ENCODE measurements at places on chromosomes 1 and 21.
A peak's percentile ranks its signal among the peaks of the same experiment; 100 is the strongest.

DNA sequence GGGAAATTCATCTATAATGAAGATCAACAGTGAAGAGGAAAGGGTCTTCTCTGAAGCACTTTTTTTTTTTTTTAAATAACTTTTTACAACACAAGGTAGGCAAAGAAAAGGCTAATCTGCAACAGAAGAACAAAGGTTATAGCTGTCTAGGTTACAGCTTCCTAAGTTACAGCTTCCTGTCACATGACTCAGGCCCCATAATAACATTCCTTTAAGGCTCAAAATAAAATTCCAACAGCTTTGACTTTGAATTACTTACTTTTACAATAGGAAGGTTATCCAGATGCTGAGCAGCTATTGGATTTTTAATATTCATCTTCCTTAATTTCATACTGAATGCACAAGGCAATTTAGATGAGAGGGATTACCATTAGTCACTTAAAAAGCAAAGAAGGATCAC, 40.4 kb upstream of the TMEM61 start:
- no peak for DNase-seq

- DNase-seq: no peak
Measured at GRCh38 chr1:21233490-21233889, 56.8 kb downstream of the ECE1 start.

- DNase-seq: no peak
Measured at GRCh38 chr1:58890113-58890512, 106.3 kb upstream of the JUN start.

GRCh38 chr1:118145721-118146120, 39.3 kb downstream of the SPAG17 start:
- DNase-seq: no peak

GRCh38 chr1:245698860-245699259, 544.1 kb downstream of the KIF26B start:
- no peak for DNase-seq

DNA sequence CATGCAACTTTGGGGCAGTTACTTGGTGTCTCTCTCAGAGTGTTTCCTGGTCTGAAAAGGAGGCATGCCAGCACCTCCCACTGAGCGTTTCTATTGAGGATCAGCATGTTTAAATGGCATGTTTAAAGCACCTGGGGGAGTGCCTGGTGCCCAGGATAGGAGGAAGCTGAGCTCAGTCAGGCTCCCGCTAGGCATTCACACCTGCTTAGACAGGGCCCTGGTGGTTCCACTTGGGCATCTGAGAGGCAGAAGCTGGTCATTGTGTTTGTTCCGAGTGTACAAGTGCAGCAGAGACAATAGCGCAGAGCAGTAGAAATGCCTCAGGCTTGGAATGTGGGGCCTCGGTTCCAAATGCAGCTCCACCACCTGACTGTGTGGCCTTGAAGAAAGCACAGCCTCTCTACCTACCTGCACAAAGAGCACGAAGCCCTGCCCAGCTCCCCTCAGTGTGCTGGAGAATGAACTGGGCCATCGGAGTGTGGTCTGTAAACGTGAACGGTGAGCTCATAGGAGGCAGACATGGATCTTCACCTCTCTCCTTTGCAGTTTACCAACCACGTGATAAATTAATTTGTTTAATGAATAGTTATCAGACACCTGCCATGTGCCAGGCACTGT, 20.3 kb upstream of the TMEM222 start:
- no peak for DNase-seq

GRCh38 chr1:207064561-207064960, 11.5 kb downstream of the PFKFB2 start:
- DNase-seq: no peak

- peak; percentile 21 for DNase-seq
Measured at GRCh38 chr1:192639607-192640368, 3.8 kb downstream of the RGS13 start.
